ENCODE measurements at places on chromosomes 2 and 18.

GRCh38 chr2:128236491-128237035 is 82.1 kb downstream of the HS6ST1 start:
- no peak for DNase-seq

DNA sequence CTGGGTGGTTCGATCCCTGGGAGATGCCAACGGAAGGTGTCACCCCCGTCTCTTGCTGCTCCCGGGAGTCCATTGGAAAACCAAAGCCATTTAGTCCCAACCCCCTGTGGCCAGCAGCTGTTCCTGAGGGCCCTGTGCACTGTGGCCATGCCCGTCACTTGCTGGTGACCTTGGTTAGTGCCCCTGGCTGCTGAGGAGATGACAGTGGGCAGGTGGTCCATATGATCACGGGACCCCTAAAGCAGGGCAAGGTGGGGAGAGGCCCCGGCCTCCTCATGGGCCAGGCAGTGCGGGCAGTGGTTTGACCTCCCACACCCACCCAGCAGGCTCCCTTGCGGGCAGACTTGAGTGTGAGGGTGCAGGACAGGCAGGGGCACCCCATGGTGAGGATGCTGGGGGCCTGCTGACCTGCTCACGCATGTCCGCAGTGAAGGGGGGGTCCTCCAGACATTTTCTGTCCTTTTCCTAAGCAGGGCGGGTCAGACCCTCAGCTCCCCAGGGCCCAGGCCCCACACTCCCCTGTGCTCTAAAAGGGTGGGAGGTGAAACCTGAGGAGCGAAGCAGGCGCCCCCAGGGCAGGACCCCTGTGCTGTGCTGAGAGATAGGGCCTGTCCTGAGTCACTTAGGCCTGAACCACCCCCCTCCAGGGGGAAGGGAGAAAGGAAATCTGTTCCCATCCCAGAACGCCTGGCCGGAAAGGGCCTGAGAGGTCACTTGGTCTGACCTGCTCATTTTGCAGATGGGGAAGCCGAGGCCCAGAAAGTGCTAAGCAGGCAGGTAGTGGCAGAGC is 6.8 kb downstream of the ITM2C start:
- DNase-seq = no peak

DNA sequence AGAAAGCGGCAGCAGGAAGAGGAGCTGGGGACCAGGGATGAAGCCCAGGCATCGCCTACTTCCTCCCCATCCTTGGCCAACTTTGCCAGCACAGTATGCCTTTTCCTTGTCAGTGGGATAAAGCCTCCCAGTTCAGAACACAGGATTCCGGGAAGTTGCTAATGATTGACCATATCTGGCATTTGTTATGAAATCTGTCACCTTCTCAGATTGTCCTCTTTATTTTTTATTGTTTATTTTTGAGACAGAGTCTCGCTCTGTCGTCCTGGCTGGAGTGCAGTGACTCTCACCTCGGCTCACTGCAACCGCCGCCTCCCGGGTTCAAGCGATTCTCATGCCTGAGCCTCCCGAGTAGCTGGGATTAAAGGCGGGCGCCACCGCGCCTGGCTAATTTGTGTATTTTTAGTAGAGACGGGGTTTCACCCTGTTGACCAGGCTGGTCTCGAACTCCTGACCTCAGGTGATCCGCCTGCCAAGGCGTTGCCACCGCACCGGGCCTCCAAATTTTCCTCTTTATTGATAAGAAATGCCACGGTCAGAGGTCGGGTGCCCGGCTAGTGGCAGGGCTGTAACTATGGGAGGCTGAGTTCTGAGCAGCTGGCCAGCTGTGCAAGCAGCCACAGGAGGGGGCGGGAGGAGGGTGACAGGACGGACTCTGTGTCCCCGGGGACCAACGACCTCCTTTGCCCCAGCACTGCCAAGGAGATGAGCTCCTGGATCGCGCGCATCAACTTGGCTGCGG is 24.4 kb downstream of the PSD4 start:
- DNase-seq = no peak

DNA sequence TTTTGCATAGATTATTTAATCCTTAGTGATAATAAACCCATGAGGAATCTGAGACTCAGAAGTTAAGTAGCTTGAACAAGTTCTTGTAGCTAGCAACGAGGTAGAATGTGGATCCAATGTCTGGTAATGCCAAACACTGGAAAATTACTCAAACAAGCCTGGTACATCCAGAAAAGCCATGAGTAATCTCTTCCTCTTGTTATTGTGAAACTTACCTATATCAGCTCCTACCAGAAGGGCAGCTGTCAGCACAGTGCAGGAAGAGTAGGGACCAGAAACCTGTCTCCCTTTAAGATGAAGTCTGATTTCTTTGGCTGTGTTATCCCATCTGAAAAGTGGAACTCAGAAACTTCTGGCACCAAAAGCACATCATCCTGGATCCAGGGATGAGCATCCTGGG is 7.7 kb upstream of the SERPINB8 start:
- no peak for DNase-seq

DNA sequence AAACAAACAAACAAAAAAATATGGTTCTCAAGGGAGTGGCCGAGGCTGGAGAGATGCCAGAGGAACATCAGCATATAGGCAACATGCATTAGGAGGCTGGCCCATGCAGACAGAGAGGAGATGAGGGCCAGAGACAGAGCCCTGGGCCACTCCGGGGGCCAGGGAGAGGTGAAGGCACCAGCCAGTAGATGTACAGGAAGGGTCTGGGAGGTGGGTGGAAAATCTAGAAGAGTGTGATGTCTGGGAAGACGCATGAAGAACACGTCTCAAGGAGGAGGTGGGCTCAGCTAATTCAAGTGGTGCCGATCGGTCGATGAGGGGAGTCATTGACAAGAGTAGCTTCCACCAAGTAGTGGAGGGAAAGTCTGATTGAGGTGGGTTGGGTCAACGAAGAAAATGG is 79.9 kb downstream of the ZCCHC2 start:
- no peak for DNase-seq

DNA sequence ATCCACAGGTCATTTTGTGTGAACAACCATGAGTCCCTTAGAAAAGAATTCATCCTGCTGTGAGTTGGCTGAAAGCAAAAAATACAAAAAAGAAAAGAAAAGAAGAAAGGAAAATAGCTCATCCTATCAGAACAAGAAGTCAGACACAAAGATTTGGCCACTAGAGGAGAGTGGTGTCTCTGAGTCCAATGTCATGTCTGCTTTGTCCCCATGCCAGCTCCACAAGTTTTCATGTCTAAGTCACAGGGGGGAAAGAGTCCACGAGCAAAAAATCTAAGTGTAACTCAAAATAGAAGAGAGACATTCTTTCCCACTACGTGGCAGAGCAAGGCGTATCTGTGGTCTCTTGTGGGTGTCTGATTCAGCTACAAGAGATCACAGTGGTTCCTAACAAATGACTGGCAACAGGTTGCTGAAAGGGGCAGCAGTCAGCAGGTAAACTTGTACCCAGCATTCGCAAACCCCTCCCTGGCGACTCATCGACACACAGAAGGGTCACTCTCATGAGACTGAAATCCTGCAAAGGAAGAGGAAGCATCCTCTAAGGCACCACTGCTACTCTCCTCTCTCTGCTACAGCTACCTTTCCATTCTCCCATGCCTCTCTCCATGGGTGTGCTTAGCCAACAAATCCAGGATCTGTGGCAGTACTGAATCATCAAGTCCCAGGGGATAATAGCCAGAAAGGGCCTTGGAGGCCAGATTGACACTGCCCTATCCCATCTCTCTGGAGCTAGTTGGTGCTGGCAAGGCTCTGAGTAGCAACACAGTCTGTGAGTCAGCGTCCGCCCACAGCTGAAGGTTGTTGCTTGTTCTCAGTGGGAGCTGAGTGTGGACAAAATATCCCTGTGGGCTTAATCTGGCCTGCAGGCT is 123.0 kb upstream of the SLC39A10 start:
- no peak for DNase-seq

DNA sequence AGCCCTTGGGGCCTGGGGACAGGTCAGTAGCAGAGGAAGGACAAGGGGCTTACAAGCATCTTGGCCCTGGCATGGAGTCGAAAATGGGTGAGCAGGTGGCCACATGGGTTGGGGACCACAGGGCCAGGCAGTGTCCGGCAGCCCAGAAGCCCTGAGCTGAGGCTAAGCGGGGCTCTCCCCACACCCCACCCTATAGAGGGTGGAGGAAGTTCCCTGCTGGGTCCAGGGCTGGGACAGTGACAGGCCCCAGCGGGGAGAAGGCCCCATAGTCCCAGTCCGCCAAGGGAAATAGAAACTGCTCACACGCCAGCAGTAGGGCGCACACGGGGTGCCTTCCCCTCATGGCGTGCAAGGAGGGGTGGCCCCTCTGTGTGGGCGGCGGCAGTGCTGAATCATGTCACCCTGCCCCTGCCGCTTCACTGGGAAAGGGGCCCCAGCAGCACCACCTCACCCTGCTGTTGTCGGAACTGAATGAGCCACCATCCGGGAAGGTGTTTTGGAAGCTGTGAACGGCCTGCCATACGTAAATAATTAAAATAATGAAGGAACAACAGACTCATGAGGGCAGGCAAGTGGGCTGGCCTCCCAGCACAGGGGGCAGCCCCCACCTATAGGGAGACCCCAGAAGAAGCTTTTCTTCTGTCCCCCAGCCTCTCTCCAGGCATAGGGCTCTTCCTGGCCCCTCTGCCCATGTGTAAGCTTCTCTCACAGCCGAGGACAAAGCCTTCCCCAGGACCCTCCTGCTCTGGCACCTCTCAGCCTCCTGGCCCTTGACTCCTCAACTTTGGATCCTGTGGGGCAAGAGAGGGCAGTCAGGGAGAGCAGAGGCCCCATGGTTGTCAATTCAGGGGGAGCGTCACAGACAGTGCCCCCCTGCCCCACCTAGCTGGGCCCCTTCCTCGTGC is 12.7 kb upstream of the DUSP2 start:
- no peak for DNase-seq

GRCh38 chr2:24671230-24671629 is 122.0 kb downstream of the PTRHD1 start:
- no peak for DNase-seq

Data from hematopoietic multipotent progenitor cell treated with erythropoietin and hydrocortisone succinate and interleukin-3 and kit ligand, for 17 days (in vitro differentiated cells).